COLO829 (cell line): ENCODE measurements at places on chromosomes 11 and 22.
A peak's percentile ranks its signal among the peaks of the same experiment; 100 is the strongest.

DNA sequence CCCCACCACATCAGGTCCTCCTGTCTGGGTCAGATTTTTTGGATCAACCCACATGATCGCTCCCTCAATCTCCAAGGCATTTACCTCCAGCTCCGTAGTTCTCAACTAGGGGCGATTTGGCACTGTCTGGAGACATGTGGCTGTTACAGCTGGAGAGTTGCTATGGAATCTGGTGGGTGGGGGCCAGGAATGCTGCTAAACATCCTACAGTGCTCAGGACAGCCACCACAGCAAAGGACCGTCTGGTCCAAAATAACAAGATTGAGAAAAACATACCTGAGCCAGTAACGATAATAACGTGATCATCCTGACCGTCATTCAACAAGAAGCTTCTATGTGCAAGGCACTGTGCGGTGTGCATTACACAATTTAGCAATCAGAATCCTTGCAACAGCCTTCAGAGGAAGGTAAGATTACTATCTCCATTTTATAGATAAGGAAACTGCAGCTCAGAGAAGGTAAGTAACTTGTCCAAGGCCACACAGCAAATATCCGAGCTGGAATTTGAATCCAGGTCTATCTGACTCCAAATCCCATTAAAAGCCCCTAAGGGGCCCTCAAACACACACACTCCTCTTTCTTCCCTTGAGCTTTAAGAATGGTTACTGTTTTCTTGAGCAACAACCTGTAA is 14.3 kb upstream of the CRY2 start:
- DNase-seq: no peak

GRCh38 chr11:27926981-27927481 is 180.9 kb downstream of the KIF18A start:
- DNase-seq: peak; percentile 69

DNA sequence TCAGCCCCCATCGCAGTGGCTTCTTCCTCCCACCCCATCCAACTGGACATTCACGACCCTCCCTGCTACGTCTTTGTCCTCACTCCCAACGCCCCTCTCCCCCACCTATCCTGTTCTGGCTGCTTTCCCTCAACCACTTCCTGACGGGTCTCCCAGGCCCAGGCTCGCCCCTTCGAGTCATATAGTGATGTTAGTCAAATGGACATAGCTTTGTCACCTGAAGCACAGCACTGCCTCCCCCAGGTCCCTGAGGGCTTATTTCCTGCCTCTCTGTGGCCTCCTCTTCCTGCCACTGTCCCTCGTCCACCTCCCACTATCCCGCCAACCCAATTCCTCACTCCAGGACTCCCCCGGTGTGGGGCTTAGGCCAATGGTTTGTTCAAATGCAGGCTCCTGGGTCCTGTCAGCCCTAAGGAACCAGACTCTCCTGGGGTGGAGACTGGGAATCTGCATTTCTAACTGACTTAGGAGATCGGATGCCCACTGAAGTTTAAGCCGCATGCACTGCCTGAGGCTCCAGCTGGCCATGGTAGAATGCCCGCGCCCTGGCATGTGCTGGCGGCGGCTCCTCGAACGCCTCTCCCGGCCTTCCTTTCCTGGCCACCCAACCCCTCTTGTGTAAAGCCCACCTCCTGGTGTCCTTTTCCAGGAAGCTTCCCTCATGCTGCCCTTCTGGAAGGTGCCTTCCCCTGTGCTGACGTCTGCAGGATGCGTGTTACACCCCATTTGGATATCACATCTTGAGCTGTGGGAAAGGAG is 18.3 kb downstream of the SUN2 start:
- DNase-seq: no peak

DNA sequence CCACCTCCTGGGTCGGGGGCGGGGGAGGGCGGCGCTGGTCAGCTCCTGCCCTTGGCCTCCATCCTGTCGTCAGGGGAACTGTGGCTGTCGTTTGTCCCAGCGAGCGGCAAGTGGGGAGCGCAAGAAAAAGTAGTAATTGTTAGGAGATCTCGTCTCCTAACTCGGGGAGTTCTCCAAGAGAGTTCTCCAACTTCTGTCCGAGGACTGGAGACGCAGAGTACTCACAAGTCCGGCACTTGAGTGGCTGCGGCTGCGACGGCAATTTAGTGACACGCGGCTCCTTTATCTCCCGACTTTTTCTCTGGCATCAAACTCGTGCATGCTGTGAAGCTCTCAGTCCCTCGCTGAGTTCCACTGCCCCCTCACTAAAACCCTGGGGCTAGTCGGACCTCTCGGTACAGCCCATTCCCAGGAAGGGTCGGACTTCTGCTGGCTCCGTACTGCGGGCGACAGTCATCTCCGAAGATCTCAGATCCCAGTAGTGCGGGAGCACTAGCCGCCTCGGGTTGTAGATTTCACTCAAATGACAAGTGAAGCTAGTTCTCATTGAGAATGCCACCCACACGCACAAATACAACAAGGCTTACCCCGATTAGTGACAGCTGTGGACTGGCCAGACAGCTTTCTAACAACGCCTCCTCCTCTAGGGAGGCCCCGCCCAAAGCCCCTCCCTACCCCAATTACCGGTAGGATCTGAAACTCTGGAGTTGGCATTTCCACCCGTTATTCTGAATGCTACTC is at the start of gene PGR:
Gene PGR (minus strand): TSS at position 611 of the 741 bp plus-strand sequence. CDS start 743 bp downstream, outside the sequence.
- peak; percentile 17 for DNase-seq

GRCh38 chr11:134289789-134290188 is 13.6 kb downstream of the GLB1L3 start:
- no peak for DNase-seq

GRCh38 chr22:33512908-33513307 is 407.4 kb downstream of the LARGE1 start:
- DNase-seq: no peak

DNA sequence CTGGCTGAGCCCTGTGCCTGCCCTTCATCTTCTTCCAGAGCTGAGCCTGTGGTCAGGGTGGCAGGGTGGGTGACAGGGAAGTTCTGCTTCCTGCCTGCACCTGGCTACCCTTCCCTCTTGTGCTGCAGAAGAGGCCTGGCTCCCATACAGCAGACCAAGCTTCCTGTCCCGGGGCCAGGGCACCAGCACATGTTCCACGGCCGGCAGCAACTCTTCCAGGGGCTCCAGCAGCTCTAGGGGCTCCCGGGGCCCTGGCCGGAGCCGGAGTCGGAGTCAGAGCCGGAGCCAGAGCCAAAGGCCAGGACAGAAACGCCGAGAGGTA is 15.0 kb downstream of the ROBO3 start:
- no peak for DNase-seq

DNA sequence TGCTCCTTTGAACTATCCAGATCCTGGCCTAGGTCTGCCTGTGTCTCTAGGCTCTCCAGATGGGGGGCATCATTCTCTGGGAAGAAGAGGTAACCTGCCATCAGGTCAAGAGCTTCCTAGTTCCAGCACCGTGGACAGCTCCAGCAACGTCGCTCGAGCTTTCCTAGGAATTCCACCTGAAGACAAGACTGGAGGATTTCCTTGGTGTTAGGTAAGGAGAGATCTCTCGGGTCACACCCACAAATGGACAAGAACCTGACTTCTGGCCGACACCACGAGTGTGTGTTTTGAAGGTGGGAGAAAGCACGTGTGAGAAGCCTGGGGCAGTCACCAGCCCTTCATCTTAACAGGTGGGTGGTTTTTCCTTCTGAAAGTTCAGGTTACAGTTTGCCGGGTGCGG is 1.2 kb downstream of the PRG3 start:
- no peak for DNase-seq

GRCh38 chr11:72413914-72414628 is 20.3 kb downstream of the CLPB start:
- peak; percentile 77 for DNase-seq
